ENCODE measurements at places on chromosomes 1 and 21.
A peak's percentile ranks its signal among the peaks of the same experiment; 100 is the strongest.

GRCh38 chr1:188372821-188373220, 1544.1 kb downstream of the PLA2G4A start:
- DNase-seq: no peak

DNA sequence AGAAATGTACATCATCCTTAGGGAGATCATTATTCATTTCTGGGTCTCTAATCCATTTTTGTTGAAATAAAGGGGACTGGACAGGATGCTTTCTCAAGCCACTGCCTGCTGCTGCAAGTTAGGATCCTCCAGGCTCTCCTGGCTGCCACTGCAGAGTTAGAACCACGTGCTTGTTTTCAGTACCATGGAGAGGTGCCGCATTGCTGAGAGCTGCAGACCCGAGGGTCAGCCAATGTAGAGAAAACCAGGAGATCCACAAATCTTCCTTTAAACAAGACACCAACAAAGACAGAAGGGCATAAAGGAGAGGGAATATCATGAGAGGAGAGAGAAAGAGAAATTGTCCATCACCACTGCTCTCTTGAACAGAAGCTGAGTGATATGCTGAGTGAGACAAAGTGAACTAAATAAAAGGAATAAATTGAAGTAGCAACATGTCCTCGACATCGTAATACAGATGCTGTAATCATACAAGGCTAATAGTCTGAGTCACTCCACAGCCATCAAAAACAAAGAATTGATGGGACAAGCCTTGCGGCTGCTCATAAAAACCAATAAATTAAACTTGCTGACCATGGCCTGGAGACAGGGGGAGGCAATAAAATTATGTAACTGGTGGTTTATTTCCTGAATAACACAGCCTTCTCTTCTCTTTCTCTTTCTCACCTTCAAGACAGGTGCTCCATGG, 255.7 kb downstream of the OMA1 start:
- DNase-seq: peak; percentile 3

DNA sequence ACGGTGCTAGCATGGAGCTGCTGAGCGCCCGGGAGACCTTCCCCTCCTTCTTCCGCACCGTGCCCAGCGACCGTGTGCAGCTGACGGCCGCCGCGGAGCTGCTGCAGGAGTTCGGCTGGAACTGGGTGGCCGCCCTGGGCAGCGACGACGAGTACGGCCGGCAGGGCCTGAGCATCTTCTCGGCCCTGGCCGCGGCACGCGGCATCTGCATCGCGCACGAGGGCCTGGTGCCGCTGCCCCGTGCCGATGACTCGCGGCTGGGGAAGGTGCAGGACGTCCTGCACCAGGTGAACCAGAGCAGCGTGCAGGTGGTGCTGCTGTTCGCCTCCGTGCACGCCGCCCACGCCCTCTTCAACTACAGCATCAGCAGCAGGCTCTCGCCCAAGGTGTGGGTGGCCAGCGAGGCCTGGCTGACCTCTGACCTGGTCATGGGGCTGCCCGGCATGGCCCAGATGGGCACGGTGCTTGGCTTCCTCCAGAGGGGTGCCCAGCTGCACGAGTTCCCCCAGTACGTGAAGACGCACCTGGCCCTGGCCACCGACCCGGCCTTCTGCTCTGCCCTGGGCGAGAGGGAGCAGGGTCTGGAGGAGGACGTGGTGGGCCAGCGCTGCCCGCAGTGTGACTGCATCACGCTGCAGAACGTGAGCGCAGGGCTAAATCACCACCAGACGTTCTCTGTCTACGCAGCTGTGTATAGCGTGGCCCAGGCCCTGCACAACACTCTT, 1.1 kb downstream of the TAS1R3 start:
- DNase-seq: no peak

DNA sequence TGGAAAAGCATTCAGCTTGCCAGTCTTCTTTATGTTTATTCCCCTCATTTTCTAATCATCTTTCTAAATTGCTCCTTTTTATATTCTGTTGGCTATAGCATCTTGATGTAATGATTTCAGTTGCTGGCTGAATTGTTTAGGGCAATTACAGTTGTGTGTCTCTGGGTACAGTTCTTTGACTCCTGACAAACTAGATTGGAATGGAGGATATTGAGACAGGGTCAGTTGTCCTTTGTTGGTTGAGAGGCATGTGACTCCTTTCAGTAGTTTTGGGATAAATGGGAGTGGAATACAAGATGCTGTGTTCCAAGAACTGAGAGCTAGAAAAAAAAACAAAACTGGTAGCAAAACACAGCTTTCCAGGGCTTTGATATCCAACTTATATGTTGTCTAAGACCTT, 1.5 kb downstream of the CENPF start:
- DNase-seq: no peak

- no peak for DNase-seq
These were observed 7.0 kb downstream of the AKT3 start for GRCh38 chr1:243842978-243843511.

GRCh38 chr1:87226341-87226760, 102.3 kb upstream of the LMO4 start:
- no peak for DNase-seq

GRCh38 chr1:177996957-177997356, 27.1 kb upstream of the SEC16B start:
- no peak for DNase-seq

- no peak for DNase-seq
These were observed 3.6 kb downstream of the ACTN2 start for GRCh38 chr1:236689713-236690569.

DNA sequence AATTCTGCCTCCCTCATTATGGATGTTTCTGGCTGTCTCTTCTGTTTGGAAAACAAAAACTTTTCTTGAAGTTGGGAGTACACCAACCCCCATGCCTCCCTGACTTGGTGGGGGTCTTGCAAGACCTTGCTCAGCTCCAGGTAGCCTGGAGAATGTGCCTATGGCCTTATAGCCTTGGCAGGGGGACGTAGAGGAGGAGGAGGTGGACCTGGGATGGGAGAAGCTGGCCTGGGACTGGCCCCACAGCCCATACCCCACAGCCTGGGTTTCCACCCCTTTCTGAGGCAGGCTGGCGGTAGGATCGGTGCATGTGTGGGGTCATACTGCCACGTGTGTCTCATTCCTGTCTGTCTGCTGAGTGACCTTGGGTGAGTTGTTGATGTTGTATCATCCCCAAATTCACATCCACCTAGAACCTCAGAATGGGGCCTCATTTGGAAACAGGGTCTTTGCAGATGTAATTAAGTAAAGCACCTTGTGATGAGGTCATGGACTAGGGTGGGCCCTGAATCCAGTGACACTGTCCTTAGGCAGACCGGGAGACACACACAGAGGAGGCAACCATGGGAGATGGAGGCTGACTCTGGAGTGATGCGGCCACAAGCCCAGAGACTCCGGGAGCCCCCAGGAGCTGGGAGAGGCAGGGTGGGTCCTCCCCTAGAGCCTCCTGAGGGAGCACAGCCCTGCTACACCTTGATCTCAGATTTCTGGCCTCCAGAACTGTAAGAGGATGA, 18.5 kb downstream of the OBSCN start:
- no peak for DNase-seq

DNA sequence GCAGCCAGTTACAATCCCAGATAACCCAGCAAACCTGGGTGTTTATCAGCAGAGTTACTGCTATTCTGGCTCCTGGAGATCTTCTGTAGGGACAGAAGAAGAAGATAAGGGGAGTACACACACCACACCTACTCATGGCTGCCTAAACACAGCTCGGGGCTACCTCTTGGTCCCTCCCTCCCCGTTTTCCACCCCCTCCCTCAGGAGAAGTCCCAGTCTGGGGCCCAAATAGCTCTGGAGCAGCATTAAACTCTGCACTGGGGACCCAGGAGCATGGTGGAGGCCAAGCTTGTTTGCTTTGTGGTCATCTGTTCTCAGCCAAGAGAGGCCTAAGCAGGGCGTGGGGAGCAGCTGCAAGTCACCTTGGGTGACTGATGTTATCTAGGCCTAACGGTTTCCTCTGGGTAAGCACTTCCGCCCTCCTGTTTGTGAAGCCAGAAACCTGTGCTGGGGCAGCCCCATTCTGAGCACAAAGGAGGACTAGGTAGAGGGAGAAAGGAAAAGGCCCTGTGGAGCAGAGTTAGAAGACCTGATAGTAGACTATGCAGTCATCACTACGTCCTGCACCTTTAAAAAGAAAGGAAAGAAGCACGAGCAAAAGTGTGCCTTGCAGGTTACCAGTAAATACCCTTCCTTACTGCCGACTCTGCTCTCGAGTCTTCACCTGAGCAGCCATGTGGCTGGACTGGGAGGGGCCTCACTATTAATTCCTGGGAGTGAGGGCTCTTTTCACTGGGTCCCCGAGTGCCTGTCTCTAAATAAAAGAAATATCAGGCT, 2.0 kb upstream of the RCSD1 start:
- DNase-seq: peak; percentile 95

DNA sequence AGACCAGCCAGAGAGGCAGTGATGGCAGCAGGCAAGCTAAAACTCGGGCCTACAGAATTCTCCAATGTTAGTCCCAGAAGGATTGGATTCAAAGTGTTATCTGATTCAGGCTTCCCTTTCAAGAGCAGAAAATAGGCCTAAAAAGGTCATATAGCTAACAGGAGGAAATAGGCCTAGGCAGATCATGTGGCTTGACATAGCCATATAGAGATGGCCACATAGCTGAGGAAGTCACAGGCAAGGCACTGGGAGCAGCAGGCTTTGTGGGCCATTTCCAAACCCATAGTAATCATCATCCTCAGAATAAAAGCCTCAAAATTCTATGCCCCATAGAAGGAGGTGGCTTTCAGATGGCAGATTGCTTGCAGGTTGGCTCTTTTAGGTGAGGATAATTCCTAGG, 29.0 kb upstream of the LMO4 start:
- DNase-seq: no peak

GRCh38 chr1:206420471-206420870, 49.8 kb upstream of the IKBKE start:
- no peak for DNase-seq

DNA sequence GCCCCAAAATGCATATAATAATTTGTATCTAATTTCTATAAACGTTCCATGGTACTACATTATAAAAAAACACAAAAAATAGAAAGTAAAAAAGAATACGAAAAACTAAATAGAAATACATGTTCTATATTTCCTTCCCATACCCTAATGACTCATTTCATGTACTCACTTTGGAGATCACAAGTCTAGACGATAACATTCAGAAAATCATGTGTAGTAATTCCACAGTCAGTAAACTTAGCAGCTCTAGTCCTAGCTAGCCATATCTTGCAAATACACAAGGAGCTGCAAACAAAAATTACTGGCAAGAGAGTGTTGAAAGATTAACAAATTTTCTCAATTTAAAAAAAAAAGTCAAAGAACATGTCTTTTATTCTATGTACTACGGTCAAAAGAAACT, 1.4 kb downstream of the GOLPH3L start:
- no peak for DNase-seq
